Choroid plexus epithelial cell (primary cell): ENCODE measurements at places on chromosomes 1 and 21.

DNA sequence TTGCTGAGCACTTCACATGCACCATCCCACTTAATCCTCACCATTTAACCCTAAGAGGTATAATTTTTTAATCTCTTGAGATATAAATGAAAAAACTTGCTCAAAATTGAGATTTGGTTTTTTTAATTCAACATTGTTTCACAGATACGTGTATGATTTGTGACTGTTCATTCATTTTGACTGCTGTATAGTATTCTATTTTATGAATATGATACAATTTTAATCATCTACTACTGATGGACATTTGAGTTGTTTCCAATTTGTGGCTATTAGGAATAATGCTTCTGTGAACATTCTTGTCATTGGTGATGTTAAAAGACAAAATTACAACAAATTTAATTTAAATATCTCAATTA, 617 bp upstream of the ZMYM6 start:
- DNase-seq = no peak

DNA sequence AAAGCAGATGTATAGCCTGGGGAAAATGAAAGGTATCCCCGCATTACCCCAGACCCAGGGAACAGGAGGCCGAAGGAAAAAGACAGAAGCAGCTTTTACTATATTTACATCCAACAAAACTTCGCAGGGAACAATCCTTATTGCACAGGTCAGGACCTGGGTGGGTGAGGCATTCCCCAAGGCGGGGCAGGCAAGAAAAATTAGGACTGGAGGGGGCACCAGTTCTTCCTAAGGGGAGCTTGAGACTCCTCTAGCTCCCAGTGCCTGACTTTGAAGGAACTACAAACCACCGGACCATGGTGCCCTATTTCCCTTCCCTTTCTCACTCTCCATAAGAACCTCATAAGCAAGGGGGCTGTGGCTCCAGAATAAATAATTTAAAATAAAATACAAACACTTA, 6.7 kb upstream of the GATAD2B start:
- no peak for DNase-seq

DNA sequence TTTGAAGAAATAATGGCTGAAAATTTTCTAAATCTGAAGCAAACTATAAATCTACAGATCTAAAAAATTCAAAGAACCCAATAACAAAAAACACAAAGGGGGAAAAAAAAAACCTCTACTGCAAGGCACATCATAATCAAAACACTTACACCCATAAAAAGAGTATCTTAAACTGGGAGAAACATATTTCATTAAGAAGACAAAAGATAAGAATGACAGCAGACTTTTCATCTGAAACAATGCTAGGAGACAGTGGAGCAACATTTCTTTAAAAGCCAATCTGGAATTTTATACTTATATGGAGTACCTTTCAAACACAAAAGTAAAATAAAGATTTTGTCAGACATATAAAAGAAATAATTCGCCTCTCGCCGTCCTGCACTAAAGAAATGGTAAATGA, 49.1 kb downstream of the COP1 start:
- DNase-seq = peak; percentile 4

- DNase-seq = no peak
Measured at GRCh38 chr1:12344596-12345349, 114.9 kb downstream of the VPS13D start.

GRCh38 chr21:44434936-44435635, 20.2 kb upstream of the LRRC3 start:
- DNase-seq = no peak

- peak; percentile 33 for DNase-seq
Measured at GRCh38 chr21:29775462-29775861, 164.3 kb downstream of the GRIK1 start.

DNA sequence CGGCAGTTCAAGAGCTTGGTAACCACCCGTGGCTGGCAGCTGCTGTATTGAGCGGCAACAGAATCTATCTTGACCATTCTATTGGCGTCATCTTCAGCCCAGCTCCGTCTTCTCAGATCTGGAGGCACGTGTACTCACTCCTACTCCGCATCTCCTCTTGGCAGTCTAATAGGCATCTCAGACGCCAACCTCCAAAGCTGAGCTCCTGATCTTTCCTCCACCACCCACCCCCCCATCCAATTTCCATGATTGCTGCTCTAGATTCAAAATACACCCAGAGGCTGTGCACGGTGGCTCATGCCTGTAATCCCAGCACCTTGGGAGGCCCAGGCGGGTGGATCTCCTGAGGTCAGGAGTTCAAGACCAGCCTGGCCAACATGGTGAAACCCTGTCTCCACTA, 84.6 kb upstream of the CASZ1 start:
- DNase-seq = no peak

GRCh38 chr1:24714859-24715520, 30.3 kb upstream of the CLIC4 start:
- DNase-seq = no peak

DNA sequence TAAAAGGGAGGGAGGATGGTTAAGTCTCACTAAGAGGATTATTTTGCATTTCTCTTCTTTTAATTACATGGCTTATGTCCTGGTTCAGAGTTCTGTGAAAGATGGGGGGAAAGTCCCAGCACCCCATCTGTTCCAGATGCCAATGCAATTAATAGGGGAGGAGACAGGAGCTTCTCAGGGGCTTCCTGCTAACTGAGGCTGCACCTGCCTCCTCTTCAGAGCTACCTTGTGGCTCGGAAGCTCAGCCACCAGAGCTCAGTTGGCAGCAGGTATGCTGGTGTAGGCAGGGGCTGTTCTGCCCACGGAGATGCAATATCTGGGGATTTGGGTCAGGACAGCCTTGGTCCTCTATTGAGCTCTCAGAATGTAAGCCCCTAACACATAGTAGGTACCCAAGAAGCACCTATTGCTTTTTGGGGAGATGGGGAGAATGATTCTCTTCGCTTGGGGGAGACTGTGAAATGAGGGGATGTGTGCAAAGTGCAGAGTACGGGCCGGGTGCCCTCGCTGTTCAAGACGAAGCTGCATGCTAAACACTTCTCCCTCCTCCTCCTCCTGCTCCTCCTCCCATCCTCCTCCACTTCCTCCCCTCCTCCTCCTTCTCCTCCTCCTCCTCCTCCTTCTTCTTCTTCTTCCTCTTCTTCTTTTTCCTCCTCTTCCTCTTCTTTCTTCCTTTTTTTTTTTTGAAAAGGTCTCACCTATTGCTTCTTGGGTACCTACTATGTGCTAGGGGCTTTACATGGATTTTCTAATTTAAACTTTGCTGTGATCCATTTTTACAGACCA, 279.0 kb downstream of the PTPRU start:
- no peak for DNase-seq

DNA sequence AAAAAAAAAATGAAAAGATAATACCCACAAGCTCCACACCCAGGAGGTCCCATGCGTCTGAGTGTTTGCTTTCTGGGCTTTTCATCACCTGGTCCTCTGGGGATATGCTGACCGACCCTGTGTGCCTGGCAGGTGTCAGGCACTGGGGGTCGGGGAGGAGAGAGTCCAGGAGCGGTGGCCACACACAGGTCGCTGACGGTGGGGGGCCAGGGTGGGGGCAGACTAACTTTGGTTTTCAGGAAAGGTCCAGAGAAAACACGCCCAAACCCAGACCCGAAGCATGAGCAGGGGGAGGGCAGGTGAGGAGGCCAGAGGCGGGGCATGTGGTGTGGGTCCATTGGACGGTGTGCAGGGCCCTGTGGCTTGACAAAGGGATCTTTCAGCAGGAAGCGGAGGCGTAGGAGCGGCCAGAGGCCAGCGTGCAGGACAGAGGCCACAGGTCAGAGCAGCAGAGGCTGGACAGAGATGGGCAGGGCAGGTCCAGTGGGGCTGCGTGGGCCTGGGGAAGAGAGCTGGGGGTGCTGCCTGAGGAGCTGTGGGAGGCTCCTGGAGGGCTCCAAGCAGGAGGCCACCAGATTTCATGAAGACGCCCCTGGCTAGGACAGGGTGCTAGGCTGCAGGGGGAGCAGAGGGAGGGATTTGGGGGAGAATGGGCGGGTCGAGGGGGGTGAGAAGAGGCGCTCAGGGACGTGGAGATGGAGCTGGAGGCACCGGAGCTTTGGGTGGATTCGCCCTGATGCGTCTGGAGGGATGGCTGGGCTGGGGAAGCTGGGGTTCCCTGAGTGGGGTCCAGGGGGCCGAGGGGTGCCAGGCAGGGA, 15.8 kb downstream of the RNF223 start:
- no peak for DNase-seq

DNA sequence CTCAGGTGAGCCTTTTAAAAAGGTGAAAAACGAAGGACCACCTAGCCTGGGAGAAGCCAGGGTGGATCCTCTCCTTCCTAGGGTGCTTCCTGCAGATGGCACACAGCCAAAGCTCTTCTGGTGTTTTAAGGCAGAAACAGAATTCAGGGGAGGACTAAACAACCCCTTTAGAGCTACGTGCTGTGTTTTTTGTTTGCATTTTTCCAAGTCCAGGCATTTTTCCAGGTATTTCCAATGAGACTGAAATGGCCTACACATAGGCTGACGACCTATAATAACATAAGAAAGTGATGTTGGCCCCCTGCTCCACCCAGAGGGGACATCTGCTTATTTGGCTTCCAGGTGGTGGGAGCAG, 83.8 kb downstream of the CAPZB start:
- peak; percentile 21 for DNase-seq

DNA sequence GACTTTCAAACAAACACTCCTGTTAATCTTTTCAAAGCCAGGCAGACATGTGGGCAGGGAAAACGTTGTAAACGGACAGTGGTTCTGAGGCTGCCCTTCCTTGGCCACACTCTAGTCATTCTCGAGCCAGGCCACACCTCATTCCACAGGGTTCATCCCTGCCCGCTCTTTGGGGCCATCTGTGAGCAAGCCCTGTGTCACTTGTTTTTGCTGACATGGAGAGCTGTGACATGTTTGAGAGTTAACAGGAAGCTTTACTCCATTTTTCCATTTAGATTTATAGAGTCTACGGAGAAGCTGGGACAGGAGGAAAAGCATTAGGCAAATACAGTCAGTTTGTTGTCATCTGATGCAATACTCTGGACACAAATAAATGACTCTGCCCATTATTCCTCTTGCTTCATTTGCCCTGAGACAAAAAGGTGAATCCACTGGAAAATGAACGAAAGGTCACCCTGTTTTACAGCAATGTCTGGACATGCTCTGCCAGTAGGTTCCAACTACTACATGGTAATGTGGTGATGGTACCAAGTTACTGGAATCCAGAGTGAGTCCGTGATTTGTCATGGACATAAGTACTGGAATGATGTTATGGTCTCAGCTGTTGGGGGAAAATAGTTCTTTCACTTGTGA, 126.9 kb downstream of the CLIC6 start:
- peak; percentile 68 for DNase-seq

- peak; percentile 81 for DNase-seq
Measured at GRCh38 chr1:78348496-78349284, 142.1 kb upstream of the PTGFR start.

DNA sequence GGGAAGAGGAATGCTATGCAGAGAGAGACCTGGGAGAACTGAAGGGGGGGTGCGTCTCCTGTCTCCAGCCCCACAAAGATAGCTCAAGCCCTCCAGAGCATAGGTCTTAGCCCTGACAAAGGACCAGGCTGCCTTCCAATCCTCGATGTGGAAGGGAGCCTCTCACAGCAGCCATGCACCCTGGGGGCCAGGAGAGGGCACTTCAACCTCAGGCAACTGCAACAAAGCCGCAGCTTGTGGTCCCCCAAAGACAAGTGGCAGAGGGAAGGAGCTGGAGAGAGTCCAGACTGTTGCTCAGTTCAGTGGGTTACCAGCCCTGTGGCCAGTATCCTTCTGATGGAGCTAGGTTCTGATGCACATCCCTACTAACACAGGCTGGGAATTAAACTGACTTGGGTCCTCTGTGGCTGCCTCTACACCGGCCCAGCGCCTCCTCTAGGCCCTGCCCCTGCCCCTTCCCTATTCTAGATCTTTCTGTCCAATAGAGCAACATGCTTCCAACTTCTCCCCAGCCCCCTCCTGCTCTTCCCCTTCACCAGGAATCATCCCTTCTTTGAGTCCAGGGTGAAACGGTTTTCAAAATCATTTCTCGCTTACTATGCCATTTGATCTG, 100.7 kb upstream of the SPATA6 start:
- peak; percentile 70 for DNase-seq

DNA sequence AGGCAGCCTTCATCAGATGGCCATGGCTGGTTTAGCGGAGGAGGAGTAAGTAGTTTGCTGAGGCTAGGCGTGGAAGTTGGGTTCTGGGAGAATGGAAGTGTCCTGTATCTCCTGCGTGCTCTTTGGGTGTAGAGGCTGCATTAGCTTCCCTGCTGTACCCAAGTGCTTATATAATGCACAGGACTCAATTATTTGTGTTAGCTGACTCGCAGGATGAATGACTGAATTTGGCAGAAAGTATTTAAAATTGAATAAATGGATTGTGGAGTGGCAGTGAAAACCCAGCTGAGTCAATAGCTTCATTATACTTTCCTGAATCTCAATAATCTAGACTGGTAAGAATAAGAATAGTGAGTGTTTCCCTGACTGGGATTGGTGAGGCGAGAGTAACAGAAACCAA, 13.8 kb downstream of the DNTTIP2 start:
- DNase-seq = no peak

DNA sequence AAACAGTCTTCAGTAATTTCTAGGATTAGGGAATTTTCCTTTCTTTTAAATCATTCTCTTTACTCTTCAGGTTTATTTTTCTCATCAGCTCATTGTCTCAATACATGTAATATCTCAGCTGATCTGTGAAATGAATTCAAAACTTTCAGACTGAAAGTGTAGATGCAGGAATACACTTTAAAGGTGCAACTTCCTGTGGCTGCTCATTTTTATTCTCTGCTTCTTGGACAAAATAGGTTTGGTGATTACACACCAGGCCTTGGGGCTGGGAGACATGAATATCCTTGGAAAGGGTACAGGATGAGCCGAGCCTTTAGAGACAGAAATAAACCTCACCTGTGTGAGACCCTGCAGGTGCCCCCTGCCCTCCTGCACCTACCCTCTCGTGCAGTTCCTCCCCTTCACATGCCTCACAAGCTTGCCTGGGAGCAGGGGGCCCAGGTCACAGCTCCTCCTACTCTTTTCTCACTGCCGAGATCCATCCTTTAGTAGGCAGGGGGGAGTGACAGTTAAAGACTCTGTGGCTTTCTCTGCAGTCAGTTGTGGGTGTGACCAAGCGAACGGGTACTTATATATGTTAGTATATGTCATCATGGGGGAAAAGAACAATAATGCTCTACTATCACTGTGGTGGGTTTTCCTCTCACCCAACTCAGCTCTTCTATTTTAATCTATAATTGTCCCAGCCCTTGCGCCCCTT, 23.6 kb downstream of the XCL2 start:
- no peak for DNase-seq

DNA sequence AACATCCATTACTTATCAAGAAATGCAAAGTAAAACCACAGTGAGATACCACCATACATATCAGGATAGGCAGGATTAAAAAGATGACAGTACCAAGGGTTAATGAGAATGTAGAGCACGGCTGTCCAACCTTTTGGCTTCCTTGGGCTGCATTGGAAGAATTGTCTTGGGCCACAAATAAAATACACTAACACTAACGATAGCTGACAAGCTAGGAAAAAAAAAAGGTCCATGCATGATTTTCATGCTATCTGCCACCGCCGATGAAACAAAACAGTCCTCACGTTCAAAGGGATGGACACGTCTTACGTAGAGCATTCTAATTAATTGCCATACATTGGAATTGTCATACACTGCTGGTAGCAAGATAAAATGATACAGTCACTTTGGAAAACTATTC, 14.3 kb downstream of the BACH1 start:
- DNase-seq = no peak
